ENCODE measurements at places on chromosomes 1 and 21.

DNA sequence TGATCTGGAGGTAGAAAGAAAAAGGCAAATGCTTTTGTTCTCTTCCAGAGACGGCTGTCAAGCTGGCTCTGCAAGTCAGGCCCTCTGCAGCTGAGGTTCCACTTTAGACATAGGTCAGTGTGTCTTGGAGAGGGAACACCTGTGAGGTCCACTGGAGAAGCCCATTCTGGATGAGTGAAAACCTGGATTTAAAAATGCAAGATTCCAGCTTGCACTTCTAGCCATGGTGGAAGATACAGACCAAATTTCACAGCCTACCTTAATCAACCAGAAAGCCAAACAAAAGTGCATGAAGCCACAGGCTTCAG is 35.0 kb downstream of the AGPAT3 start:
- DNase-seq: no peak

- no peak for DNase-seq
These were observed 40.8 kb downstream of the TCEANC2 start for GRCh38 chr1:54094001-54094729.

- no peak for DNase-seq
These were observed 127.5 kb downstream of the TNNI3K start for GRCh38 chr1:74362691-74363090.

GRCh38 chr1:77536813-77537212 is 145.6 kb downstream of the ZZZ3 start:
- no peak for DNase-seq

- DNase-seq: no peak
These were observed 49.1 kb downstream of the EYA3 start for GRCh38 chr1:28039341-28039740.

- peak; percentile 61 for DNase-seq
These were observed 37.0 kb upstream of the POFUT2 start for GRCh38 chr21:45324489-45325205.

- no peak for DNase-seq
These were observed 290.3 kb upstream of the NRIP1 start for GRCh38 chr21:15355066-15355465.

- no peak for DNase-seq
These were observed 43.1 kb upstream of the CLSTN1 start for GRCh38 chr1:9866836-9867235.

GRCh38 chr21:36769051-36769839 is 70.3 kb downstream of the SIM2 start:
- DNase-seq: no peak

GRCh38 chr21:17191346-17191993 is 321.4 kb upstream of the CXADR start:
- no peak for DNase-seq

DNA sequence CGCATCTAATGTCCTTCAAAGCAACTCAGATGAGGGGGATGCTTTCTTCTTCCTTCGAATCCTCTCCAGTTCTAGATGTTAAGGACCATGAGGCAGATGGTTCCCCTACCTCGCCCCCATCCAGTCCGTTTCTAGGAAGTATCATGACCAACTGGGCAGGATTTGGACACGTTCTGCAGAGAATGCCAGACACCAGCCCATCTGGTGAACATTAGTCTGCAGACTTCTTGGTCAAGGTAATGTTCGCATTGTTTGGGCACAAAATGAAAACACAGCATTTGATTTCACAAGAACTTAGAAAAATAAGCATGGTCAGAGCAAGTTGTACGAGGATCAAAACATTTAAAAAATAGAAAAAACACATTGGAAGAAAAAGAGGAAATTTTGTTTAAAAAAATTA is 25.4 kb upstream of the ADARB1 start:
- DNase-seq: peak; percentile 14

DNA sequence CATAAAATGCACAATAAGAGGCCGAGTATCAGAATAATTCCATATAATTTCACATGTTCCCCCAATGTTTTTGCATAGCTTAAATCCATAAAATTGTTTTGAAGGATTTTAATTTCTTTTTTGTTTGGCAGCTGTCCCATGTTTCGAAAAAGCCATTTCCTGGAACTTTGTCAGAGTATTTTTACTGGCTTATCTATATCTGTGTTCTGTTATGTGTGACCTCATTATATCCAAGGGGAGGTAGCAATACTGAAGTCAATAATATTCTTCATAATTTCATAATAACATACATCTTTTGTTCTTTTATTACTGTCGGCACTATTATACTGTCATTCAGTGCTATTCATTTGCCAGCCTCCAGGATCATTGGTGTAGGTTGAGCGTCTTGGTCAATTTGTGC is 9.4 kb upstream of the BACH1 start:
- DNase-seq: no peak

- DNase-seq: no peak
These were observed 383 bp downstream of the MPL start for GRCh38 chr1:43338001-43338400.

- no peak for DNase-seq
These were observed 15.5 kb upstream of the SNX27 start for GRCh38 chr1:151596166-151596953.
